ENCODE measurements at places on chromosomes 2 and 18.

DNA sequence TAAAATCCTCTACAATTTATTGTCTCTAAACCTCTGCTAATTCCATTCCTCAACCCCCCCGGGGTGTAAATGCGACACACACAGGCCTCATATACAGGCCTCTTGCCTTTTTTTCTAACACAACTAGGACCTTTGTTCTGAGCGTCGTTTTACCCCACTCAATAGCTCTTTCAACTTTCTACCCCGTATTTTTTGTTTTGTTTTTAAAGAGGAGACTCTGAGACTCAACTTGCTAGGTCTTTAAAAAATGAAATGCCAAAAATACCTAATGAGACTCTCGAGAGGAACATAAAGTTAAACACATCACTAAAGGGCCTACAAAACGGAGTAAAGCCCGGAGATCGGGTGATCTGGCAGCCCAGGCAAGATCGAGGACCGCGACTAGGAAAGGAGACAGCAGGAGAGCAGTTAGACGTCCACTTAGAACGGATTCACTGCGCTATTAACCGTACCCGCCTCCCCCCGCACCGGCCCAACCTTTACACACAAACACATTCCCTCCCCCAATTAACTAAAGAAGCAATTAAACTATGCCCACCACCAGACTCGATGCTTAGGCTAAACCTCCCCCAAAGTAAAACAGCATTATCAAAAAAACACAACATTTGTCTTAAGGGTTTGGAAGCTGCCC is 1.7 kb downstream of the TRIP12 start:
- no peak for DNase-seq

DNA sequence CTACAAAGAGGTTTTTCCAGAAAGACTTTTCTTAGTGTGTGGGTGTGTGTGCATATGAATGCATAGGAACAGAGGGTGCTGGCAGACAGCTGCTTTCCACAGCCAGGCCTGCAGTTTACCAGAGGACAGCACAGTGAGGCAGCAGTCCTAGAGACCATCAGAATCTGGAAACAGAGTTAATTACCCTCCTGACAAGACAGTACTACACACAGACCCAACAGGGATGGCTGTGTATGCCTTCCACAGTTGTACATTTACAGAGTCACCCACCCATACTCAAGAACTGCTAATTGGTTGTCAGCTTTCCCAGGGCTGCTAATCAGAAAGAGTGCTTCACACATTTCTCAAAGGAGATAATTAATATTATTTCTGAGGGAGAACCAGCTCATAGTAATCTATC is 104.7 kb downstream of the FEZ2 start:
- no peak for DNase-seq

GRCh38 chr18:34567857-34568256 is 142.2 kb upstream of the DTNA start:
- no peak for DNase-seq

DNA sequence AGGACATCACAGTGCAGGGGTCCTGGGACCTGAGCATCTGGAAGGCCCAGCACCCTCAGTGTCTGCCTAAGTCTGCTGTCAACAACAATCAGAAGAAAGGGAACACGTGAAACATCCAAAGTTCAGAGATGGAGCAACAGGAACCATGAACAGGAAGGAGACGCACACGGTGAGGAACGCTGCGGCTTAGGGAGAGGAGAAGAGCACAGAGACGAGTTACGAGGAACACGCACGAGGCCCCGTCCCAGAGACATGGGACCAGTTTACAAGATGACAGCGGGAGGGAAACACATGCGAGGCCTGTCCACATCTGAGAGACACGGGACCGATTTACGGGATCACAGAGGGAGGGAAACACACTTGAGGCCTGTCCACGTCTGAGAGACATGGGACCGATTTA is 2.9 kb upstream of the KCNG2 start:
- no peak for DNase-seq

DNA sequence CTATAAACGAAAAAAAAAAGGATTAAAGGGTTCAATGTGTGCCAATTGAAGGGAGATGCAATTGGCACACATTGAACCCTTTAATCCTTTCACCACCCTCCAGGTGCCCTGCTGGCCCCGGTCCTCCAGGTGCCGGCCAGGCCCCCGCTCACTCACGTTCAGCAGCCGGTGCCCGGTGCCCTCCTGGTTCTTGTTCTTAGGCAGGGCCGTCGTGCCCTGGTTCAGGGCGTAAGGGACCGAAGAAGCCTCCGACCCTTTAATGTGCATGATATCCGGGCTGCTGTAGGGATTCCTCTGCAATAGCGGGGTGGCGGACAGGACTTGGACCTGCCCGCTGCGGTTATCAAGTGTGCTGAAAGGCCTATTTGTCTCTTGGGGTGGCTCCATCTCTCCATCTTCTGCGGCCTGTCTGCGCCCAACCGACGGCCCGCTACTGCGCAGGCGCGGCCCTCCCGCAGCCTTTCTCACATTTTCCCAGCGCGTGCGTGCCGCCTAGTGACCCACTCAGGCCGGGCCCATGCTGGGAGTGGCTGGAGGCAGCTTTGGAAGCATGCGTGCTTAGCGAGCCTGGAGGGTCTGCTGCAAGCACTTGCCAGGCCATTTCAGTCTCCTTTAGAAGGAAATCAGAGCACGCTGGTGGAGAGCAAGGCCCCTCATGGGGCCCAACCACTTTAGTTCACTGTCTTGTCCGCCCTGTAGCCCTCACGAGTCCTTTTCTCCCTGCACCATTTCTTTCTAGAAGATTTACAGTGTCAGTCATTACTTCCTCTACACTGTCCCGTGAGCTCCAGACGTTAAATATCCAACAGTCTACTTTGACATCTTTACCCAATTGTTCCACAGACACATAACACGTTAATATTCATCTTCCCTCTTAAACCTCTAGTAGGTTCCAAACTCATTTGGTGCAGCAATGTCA is 24.3 kb downstream of the TMEM237 start:
- DNase-seq: peak; percentile 64

DNA sequence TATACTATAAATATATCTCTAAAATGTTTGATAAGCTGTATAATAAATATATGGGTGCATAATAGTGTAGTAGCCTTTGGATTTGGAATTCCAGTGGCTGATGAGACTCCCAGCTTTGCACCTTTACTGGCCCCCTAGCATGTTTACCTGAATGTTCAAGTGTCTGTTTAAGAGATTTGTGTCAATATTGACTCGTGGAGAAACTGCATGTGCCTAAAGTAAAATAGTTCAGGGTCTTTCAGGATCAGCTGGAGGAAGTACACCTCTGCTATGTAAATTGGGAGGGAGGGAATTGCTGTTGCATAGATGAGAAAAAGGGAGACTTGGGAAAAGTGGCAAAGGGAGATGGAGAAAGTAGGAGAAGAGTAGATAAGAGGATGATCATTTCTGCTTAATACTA is 23.9 kb downstream of the ME2 start:
- no peak for DNase-seq

DNA sequence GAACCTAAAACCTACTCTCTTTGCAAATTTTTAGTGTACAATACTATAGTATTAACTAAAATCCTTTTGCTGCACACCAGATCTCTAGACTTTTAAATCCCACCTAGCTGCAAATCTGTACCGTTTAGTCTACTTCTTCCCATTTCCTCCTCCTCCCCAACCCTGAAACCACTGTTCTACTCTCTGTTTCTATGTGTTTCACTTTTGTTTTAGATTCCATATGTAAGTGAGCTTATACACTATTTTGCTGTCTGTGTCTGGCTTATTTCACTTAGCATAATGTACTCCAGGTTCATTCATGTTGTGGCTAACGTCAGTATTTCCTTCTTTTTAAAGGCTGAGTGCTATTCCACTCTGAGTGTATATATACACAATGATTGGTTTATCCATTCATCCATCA is 18.4 kb upstream of the DSC2 start:
- DNase-seq: no peak

GRCh38 chr2:147567136-147567535 is 277.7 kb upstream of the ACVR2A start:
- DNase-seq: no peak

GRCh38 chr2:172772633-172773032 is 37.0 kb downstream of the RAPGEF4 start:
- no peak for DNase-seq

- no peak for DNase-seq
Observed at GRCh38 chr2:60280238-60280637, 273.2 kb downstream of the BCL11A start.

Data from mucosa of gallbladder (tissue), 1 donor.